AG10803 (cell line): ENCODE measurements at places on chromosomes 16 and 17.

DNA sequence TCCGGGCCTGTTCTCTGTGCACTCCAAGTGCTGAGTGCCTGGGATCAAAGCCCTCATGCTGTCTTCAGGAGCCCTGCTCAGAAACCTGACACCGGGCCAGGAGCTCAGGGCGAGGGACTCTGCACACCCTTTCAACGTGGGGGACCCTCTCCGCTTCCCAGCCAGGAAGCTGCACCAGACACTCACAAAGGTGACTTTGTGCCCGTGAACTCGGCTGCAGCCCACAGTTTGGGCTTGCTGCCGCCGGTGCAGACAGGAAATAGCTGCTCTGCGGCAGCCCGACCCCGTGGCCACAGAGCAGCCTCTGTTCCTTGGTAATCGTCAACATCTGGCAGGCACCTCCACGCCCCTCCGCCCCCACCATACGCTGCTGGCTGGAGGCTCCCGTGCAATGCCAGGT is 93.4 kb upstream of the METRNL start:
- DNase-seq = peak; percentile 42

DNA sequence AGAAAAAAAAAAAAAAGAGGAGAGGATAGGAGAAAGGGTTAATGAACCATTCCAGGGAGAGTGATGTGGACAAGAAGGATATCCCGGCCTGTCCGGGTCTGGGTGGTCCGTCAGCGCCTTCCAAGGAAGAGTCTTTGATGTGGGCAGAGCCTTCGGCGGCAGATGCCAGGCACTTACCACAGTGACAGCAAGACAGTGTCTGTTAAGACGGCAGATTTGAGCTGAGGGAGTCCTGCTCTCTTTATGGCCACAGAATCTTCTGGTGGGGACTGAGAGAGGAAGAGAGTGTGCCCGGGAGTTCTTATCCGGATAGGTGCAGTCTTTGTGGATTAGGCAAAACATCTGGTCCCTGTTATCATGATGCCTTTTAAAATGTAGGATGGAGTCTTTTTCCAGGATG is 95.2 kb downstream of the ZDHHC7 start:
- DNase-seq = no peak

GRCh38 chr16:27333549-27333948 is 19.8 kb downstream of the IL4R start:
- DNase-seq = no peak

DNA sequence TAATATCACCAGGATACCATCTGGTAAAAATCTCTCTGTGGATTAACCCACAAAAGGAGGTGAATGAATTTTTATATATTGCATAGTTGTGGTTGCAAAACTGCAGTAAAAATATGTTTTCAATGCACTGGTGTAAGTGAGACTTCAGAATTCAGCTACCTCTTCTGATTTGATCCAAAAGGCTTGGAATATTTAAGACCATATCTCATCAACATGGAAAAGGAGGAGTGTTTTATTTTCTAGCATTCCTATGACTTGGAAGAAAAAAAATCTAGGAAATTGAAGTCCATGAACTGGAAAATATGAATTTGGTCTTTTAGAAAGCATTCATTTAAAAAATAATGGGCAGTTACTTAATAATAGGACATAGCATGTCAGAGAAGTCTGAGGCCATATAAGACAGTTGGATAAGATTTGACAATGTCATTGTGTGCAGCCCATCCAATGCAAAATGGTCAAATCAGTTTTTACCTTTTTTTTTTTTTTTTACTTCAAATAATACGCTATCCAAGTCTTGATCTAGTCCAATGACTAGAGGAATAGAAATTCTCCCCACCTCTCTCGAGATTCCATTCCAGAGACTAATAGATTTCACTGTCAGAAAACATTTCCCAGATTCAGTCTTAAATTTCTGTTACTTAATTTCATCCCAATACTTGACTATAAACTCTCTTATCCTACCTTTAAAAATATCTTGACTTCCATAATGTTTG is 364.9 kb upstream of the PMFBP1 start:
- peak; percentile 84 for DNase-seq

- DNase-seq = no peak
Measured at GRCh38 chr17:43897831-43898230, 9.5 kb downstream of the MPP2 start.

- DNase-seq = no peak
Measured at GRCh38 chr17:38898812-38899348, 26.5 kb upstream of the LASP1NB start.

DNA sequence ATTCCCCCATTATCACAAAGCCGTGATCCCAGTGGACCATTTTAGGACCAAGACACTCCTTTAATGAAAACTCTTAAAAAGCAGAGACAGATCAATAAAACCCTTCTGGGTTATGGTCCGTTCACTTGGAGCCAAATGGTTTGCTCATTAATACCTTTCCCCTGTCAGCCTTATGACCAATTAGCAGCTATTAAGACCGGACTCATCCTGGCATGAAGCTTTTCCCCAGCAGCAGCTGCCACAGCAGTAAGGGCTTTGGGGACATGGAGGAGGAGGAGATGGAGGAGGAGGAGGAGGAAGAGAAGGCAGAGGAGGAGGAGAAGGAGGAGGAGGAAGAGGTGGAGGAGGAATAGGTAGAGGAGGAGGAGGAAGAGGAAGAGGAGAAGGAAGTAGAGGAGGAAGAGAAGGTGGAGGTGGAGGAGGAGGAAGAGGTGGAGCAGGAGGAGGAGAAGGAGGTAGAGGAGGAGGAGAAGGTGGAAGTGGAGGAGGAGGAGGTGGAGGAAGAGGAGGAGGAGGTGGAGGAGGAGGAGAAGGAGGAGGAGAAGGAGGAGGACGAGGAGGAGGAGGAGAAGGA is 50.1 kb upstream of the IRX3 start:
- DNase-seq = no peak

DNA sequence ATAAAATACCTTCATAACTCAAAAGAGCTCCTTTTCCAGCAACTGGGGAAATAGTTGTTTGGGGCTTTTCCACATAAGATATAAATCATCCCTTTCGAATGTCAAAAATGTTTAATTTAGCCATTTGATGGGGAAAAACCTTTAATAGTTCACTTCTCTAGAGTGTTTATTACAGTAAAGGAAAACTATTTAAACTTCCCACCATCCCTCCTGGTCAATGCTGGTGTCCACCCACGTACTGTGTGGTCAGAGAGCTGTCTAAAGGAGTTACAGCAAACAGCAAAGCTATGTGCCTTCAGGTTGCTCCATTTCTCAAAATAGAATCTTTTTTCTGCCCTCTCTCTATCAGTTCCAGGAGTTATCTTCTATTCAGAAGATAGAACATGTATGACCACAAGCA is 33.5 kb downstream of the KANSL1 start:
- DNase-seq = peak; percentile 72

GRCh38 chr16:27444015-27444414 is 42.0 kb downstream of the IL21R start:
- peak; percentile 65 for DNase-seq

DNA sequence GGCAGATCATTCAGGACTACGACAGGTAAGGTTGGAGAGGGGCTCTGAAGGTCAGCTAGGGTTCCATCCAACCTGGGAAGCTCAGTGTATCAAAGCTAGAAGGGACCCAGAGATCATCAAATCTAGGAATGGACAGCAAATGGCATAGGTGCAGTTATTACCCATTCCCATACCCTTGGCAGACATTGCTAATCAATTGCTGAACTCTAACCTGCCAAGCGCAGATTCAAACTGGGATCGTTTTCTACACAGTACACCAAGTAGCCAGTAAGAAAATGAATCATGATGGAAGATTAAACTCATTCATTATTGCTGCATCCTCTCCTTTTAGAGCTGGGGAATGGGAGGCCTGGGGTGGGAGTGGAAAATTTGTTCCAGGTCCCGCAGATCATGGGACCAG is 33.6 kb downstream of the CPNE2 start:
- DNase-seq = no peak

GRCh38 chr16:68022278-68022727 is 729 bp downstream of the DDX28 start:
- no peak for DNase-seq

DNA sequence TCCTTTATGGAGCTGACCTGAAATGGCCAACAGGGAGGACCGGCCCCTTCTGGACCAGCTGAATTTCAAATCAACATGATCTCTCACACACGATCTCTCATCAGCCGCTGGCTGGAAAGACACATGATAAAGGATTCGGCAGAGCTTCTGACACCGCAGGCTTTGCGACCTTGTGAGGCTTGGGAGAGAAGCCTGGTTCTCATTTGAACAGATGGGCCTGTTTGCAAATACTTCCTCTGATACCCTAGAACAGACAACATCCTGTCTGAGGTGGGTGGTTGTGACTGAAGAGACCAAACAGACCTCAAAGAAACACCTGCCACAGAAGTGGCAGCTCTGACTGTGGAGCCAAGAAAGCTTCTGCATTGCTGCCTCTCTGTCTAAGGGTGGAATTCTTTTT is 77.9 kb upstream of the SDK2 start:
- DNase-seq = no peak

DNA sequence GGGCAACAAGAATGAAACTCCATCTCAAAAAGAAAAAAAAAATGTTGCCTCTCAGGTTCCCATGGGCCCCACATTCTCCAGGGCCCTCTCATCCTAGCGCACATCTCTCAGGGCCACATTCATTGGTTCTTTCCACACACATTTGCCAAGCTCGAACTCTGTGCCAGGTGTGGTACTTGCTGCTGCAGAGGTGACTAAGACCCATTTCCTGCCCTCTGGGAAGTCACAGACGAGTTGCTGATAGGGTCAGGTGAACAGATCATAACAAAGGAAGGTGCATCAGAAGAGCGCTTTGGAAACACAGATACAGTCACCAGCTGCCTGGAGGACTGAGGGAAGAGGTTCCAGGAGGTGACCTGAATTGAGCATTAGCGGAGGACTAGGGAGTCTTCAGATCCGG is 1.0 kb downstream of the GSDMA start:
- DNase-seq = no peak

DNA sequence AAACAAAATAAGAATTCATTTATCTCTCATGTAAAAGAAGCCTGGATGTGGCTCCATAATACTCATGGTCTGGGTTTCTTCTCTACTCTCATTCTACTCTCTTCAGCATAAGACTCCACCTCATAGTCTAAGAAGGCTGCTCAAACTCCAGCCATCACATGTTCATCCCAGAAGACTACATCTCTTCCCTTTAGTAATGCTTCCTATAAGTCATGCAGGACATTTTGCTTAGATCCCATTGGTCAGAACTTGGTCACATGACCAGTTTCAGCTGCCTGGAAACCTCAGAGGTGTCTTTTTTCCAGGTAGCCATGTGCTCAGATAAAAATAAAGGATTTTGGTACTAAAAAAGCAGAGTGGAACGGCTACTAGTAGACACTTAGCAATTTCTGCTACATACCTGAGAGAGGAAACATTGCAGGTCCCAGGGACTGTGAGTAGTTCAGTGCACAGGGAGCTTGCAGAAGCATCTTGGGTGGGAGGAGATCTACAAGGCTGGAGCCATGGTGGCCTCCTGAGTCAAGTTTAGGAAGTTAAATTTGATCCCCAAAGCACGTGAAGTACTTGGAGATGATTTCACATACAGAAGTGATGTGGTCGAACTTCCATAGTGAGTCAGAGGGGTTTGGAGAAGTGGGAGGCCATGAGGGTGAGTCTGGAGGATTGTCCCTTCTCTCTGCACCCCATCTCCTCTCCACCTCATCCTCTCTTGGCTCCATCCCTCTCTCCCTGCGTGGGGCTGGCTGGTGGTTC is 110.2 kb downstream of the CCDC182 start:
- peak; percentile 8 for DNase-seq

DNA sequence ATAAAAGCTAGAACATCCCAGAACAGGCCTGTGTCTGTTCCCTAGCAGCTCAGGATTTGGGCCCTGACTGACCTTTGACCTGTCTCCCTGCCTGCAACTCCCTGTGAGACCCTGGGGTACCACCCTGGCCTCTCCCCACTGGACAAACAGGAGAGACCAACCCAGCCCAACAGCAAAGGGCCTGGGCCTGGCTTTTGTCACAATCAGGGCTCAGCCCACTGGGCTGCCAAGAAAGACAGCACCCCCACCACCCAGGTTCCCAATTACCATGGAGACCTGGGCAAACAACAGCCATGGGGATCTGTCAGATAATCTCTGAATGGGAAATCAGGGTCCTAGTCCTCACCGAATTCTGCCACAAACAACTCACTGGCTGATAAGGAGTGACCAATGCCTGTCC is 11.1 kb downstream of the PLLP start:
- DNase-seq = no peak

GRCh38 chr17:66637491-66637890 is 197.4 kb upstream of the CACNG5 start:
- no peak for DNase-seq

- DNase-seq = no peak
Measured at GRCh38 chr16:88468275-88469129, 15.4 kb downstream of the ZFPM1 start.

DNA sequence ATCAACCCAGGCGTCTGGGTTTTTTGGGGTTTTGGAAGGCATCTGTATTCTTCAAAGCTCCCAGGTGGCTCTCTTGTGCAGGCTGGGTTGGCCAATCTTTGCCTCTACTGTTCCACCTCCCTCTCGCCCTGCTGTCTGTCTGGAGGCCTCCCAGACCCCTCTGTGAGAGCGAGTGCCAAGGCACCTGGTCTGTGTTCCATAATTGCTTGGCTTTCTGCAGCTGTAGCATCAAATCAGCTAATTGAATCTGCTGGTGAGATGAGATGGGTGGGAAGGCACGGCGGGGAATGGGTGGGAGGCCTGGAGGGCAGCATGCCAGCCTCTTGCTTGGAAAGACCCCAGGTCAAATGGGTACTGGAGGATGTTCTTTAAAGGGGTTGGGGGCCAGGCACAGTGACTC is 52.5 kb upstream of the CLEC19A start:
- no peak for DNase-seq

- DNase-seq = no peak
Measured at GRCh38 chr16:48999044-48999443, 282.6 kb downstream of the CBLN1 start.

DNA sequence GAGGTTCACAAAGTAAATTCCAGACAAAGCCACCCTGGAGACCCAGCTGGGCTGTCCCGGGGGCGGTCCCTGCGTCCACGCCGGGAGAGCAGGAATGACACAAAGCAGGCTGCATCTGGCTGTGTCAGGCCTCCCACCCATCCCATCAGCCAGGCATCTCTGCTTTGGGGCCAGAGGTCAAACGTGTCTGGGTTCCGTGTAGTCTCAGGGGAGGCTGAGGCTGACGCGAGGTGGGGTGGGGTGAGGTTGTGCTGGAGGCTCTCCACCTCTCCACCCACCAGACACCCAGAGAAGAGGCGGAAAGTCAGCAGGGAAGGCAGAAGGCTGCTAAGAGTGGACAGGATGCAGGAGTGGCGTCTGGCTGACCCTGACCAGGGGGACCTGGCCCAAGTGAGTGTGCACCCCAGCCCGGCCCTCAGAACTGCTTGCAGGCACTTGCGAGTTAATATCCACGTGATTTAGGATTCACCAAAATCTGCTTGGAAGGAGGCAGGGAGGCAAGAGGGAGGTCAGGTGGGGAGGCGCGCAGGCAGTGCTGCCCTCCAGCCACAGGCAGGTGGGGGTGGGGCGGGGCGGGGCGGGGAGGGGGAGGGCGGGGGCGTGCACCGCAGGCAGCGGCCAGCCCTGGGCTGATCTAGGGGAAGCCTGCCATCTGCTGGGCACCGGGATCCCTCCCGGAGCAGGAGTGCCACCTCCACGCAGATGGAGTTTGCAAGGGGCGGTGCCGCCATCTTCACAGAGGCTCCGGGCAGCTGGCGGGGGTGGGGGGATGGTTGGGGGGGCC is 44.3 kb downstream of the TBC1D16 start:
- peak; percentile 72 for DNase-seq
